ENCODE measurements at places on chromosomes 1 and 21.

GRCh38 chr21:32533611-32534010 lies 51.7 kb downstream of the TCP10L start:
- no peak for DNase-seq

GRCh38 chr1:7298749-7299151 lies 472.3 kb upstream of the VAMP3 start:
- no peak for DNase-seq

DNA sequence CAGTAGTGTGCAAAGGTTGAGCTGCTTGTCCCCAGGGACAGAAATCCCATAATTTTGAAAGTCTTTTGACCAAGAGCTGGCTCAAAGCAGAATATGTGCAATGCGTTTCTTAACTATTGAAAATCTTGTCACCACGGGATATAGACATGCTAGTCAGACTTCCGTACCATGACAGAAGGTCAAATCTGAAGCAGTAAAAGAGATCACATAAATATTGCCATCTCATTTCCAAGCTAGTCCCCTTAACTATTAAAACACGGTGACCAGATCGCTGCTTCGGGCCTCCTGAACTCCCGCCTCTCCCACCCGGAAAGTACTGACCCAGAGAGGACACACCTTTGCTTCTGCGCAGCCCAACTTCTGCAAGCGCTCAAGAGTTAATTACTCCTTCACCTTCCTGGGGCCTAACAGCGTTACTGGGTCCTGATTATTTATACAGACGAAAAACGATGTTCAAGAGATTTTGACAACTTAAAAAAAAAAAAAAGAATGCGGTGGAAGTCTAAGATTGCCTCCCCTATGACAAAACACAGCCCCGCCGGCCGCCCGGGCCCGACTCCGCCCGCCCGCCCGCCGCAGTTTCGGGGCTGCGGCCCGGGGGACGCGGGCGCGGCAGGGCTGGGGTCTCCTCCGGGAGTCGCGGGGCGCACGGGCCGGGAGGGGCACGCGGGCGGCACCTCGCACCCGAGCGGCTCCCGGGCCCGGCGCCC lies 692 bp downstream of the SORT1 start:
- DNase-seq, result no peak

DNA sequence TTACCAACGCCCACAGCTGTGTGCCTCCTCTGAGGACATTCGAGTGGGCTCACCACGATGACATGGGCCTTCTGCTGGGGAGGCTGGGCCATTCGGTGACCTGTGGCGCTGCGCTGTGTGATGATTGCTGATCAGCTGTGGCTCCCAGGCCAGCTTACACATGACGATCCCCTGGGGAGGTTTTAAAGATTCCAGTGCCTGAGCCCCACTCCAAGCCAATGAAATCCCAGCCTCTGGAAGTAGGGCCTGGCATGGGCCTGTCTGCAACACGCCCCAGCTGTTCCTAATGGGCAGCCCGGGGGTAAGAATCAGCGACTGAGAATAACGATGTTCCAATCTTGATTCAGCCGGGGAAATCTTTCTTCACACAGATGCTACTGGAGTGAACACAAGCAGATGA lies 153.7 kb downstream of the KCNJ6 start:
- DNase-seq, result no peak

DNA sequence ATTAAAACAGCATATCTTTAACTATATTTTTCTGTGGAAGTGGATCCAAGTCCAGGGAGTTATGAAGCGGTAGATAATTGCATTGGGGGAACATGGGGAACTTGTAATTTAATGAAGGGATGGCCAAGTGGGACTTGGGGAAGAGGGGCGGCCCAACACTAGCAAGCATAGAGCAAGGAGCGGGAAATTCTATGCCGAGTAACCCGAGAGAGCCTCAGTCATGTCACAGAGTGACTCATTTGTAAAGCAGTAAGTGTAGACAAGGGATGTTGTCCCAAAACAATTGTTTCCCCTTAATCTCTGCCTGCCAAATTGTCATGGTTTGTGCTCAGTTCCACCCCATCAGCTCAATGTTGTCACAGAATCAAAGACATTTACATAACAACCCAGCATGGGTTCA lies 620.1 kb downstream of the AJAP1 start:
- no peak for DNase-seq

DNA sequence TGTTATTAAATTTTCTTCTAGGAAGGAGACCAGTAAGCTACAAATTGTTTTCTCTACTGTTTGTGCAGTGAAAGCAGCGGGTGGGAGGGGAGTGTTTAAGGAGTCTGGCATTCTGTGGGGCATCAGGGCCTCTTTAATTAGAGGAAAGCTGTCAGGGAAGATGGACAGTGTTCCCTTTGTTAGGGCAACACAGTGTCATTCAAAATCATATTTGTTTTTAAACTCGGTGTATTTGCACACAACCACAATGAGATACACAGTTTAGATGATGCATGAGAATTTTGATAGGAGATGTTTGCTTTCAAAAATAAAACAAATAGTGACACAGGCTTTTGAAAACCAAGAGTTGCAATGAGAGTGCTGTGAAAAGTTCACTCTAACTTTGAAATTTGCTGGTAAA lies 15.1 kb upstream of the ST6GALNAC3 start:
- DNase-seq, result no peak
